Pons (tissue), 1 donor: ENCODE measurements at places on chromosomes 4 and X.

DNA sequence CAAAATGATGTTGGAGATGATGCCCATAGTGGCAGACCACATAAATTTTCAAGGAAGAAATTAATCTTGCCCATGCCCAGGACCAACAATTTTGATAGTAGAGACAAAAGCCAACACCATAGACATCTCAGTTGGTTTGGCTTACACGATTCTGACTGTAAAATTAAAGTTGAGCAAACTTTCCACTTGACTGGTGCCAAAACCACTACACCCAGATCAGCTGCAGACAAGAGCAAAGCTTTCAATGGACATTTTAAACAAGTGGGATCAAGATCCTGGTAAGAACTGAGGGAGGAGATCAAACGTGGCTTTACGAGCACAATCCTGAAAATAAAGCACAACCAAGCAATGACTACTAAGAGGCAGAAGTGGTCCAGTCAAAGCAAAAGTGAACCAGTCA, 90.7 kb downstream of the PAPSS1 start:
- DNase-seq = no peak

DNA sequence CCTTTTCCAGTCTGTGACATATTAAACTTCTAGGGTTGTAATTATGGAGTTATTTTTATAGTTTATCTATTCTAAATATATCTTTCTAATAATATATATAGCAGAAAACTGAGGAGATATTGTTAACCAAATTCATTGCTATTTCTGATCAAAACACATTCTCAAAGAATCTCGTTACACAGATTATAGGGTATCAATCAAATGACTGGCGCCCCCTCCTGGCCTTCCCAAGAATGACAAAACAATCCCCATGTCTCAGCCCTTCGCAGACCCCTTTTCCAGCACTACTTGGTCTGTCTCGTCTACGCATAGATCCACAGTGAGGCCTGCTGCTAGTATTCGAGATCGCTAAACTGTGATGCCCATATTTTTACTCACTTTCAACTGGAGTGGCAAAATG, 209.3 kb downstream of the GPC3 start:
- peak; percentile 12 for DNase-seq

GRCh38 chrX:48933757-48934156, 14.9 kb upstream of the PIM2 start:
- no peak for DNase-seq

DNA sequence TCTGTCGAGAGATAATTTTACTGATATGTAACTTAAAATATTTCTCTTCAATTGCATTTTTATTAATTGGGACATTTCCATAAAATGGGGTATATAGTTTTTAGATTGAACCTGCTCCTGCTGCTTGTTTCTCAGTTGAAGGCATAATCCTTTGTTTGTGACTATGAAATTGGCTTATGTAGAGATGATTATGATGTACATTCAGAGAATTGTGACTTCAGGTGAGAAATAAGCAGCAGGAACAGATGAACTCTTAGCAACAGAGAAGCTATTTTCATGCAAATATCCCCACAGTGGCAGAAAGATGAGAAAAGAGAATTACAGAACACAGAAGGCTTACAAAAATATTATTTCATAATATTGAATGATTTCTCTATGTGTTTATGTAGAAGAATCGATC, 1499.5 kb upstream of the ADGRL3 start:
- DNase-seq = no peak

GRCh38 chr4:2298532-2298991, 36.7 kb upstream of the MXD4 start:
- no peak for DNase-seq
